ENCODE measurements at places on chromosomes 11 and 22. TPM values are rescaled to one million over a fixed set of nuclear protein-coding genes. Genes with fewer than 3 reads are reported as not detected.

Gene OR52E2
- total RNA-seq, result not detected

Gene NPAS4
- 1.5 TPM for total RNA-seq

Gene ENTHD1
- total RNA-seq, result 0.09 TPM

Gene KIRREL3
- total RNA-seq, result 0.66 TPM

Gene APOBEC3G
- 7.7 TPM for total RNA-seq

Gene DDB1
- total RNA-seq, result 160 TPM

Gene RGL4
- 0.49 TPM for total RNA-seq

Gene RCE1
- total RNA-seq, result 21.2 TPM

Gene SAAL1
- total RNA-seq, result 7.9 TPM

Gene SHANK2
- total RNA-seq, result 18.0 TPM

All from mucosa of gallbladder (tissue), 1 donor.